ENCODE measurements at places on chromosomes 5 and 9.

DNA sequence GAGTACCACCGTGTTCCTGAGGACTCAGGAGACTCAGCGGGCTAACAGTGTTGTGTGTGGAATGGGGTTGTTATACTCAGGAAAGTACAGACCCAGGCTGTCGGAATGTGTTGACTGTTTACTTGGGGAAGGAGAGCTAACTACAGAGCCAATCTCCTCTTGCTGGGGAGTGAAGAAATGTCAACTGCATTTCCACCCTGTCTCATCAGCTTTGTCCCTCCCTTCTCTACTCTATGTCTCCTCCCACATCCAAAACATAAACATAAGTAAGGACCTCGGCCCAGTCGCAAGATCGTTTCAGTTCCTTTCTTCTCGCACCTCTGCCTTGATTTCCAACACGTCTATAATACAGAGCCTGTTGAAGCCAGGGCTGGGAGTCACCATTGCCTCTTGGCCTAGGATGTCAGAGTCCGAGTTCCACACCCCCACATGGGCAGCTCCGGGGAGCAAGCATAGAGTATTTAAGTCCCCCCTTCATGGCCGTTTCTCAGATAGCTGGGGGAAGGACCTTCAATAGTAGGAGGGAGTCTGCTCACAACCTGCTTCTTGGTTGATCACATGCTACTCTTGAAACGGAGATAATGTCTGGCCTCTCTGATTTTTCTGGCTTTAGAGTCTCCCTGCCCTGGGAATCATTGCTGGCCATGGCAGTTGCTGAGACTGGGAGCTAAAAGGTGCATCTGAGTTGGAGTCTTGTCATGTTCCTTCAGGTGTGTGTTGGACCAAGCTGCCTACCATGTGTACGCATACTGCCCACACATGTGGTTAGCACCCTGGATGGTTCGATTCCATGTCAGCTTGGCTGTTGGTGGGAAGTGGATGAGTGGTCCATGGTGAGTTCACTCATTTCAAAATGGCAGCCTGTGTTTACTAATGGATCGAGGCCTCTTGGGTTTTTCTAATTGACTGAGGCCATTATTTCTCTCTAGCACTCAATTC, 147.3 kb downstream of the MTX3 start:
- no peak for ATAC-seq

DNA sequence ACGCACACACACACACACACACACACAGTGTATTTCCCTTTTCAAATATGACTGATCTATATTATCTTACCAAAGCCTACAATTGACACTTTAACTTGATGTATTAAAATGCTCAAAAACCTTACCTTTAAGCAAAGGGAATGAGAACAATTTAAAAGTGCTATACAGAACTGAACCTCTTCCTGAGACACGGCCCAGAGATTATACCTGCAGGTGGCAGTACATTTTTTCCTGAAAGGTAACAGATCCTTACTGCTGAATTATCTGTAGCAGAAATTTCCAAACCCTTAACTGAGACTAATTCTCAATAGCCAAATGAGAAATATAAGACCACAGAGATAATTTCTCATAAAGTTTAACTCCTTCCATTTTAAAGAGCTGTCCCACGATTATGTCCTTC, 91.1 kb downstream of the MYO10 start:
- no peak for ATAC-seq

- no peak for ATAC-seq
Measured at GRCh38 chr5:68745448-68745847, 348.4 kb upstream of the SLC30A5 start.

DNA sequence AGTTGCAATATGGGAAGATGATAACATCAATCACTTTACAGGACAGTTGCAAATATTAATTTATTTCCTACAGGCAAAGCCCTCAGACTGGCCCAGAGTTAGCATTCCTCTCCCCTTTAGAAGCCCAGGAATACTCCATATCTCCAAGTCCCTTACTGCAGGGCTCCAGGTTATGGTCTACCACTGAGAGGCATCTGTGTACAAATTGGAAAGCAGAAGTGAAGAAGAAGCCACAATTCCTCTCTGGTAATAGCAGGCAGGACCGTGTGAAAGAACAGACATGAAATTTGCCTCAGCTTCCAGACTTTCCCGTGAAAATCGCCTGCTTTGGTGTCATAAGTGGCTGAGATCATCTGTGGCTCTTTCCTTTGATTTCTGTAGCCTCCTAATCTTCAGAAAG, 289.6 kb downstream of the GLIS3 start:
- no peak for ATAC-seq

DNA sequence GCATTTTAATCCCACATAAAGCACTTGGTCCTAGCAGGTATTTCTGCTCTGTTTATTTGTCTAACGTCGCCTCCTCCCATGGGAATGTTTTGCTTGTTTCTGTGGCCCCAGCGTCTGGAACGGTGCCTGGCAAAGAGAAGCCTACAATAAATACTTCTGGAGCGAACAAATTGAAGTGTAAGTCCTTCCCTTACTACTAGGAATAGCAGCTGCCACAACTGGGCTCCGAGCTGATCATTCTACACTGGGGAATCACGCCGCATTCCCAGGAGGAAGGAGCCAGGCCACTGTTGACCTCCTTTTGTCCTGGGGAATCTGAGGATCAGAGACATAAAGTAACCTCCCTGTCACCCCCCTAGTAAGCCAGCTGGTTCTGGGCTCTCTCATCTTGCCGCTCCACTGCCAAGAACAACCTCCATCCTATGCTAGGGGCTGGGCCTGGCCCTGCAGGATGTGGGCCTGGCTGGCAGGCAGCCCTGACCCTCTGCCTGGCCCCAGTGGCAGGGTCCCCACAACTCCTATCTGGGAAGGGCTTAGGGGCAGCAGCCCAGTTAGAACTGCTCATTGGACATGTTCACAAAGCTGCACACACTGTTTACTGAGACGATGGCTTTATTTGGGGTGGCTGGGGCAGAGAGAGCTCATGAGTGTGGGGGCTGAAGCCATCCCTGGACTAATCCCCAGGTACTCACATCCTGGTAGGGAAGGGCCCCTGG, 82.8 kb downstream of the GTF3C4 start:
- no peak for ATAC-seq

DNA sequence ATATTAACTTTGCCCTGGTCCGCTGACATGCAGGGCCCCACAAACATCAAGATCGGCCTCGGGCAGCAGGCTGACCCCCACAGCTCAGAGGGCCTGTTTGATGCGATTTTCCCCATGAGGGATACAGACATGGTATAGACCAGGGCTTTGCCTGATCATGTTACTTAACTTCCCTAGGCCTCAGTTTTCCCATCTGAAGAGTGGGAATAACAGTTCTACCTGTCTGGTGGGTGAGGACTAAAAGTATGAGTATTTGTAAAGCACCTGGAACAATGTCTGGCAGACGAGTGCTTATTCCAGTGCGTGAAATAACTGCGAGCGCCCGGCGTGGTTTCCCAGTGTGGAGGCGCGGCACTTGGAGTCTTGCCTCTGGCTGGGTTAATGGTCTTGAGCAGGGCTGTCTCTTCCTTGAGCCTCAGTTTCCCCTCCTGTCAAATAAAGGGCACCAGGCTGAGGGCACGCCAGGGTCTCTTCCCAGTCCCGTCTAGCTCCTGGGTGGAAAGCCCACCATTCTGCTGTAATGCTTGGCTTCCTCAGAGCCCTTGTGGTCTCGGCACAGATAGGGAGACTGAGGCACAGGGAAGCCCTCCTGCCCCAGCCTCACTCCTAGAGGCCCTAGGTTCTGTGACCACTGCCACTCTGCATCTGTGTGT, 47.2 kb downstream of the ASS1 start:
- no peak for ATAC-seq

DNA sequence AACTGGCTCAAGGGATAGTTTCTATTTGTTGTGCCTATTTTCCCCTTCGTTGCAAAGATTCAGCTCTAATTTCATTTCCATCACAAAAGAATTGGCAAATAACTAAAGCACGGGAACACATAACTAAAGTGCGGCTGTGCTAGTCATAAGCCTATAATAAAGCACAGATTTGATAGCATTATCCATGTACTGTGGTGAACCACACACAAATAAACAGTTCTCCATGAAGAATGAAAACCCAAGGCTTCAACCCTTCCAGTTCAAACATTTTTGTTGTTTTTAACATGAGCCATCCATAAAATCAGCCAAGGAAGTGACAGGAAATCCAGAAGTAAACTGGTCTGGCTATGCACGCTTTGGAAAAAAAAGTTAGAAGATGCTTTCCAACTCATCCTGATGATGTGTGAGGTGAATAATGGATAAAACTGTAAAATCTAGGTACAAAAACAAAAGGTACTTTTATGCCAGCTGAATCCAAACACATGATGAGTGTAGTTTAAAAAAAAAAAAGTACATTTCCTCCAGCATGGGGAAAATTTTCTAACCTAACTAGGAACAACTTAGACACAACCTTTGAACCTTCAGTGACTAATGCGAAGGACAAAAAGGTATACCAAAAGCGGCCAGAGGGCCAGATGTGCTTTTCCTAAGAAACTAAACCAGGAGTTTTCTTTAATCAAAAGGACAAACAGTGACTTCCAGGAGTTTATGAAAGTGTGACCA, 10.2 kb downstream of the ZNF608 start:
- ATAC-seq: no peak

GRCh38 chr9:126692041-126692758, 78.5 kb downstream of the LMX1B start:
- no peak for ATAC-seq

- no peak for ATAC-seq
Measured at GRCh38 chr5:58362135-58362534, 97.8 kb downstream of the PLK2 start.

GRCh38 chr5:122775550-122776542, 966 bp downstream of the SNX2 start:
- ATAC-seq: peak; percentile 14

- peak; percentile 91 for ATAC-seq
Measured at GRCh38 chr5:6705088-6705487, 8.1 kb upstream of the TENT4A start.

DNA sequence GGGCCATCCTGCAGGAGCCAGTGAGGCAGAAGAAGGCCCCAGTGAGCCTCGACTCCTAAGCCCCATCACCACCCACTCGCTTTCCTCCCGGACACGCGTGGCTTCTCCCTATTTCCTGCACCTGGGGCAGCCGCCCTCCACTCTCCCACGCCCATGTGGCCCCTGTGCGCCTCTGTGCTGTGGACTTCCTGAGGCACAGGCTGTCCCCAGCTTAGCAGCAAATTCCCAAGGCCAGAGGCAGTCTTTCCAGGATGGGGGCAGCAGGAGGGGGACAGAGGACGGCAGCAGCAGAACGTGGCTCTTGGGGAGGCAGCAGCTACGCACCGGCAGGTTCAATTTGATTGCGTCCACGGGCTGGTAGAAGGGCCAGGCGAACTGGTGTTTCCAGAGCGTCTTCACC, 14.9 kb downstream of the BRD3 start:
- ATAC-seq: no peak

DNA sequence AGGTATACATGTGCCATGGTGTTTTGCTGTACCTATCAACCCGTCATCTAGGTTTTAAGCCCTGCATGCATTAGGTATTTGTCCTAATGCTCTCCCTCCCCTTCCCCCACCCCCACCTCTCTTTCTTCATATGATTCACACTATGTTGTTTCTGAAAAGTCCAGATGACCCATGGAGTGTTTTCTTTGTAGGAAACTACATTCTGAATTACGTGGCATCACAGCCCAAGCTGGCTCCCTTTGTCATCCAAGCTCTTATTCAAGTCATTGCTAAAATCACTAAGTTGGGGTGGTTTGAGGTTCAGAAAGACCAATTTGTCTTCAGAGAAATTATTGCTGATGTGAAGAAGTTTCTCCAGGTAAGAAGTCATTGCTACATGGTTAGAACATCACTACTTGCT, 30.4 kb downstream of the RANBP17 start:
- ATAC-seq: no peak

DNA sequence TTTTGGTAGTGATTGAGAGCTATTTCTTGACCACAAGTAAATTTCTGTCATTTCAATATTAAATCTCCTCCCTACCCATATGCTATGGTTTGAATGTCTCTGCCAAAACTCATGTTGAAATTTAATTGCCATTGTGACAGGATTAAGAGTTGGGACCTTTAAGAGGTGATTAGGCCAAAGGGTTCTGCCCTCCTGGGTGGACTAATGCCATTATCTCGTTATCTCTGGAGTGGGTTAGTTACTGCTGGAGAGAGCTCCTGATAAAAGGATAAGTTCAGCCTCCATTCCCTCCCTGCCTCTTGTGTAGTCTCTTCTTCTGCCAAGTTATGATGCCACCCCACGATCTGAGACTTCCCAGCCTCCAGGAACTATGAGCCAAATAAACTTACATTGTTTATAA, 3.6 kb upstream of the DRD1 start:
- no peak for ATAC-seq

- no peak for ATAC-seq
Measured at GRCh38 chr9:5560443-5561100, 50.2 kb downstream of the PDCD1LG2 start.

DNA sequence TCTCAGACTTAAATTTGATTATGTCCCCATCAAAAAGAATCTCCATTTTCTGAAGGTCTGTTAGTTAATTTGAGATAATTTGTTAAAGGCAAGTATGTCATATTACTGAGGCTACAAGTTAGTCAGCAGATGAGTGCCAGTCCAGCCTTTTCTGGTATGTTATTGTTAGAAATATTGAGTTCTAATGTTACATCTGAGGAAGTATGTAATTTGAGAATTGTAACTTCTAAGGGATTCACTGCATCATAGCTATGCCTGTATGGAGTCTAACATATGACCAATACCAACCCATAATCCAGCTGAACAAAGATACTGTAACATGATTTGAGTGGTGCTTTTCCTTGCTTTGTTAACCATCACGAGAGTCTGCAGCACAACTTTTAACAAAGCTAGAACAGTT, 13.9 kb downstream of the SLC23A1 start:
- ATAC-seq: no peak

- ATAC-seq: peak; percentile 84
Measured at GRCh38 chr5:56814963-56815657, at the start of gene MAP3K1. Gene MAP3K1 (plus strand): TSS chr5:56815549. CDS start chr5:56815574, 25 bp downstream.

- no peak for ATAC-seq
Measured at GRCh38 chr5:134288610-134289009, 62.7 kb upstream of the PPP2CA start.

Measured in stimulated activated memory B cell treated with anti-CD40 and anti-IgM and Interleukin-4, amounts not matched to agents 10 μg/mL and 1 μg/mL and 100 μg/mL, for 72 hours (primary cell).